Stimulated activated CD8-positive, alpha-beta memory T cell treated with anti-CD3 and anti-CD28 coated beads, Interleukin-15, amount 100 ng/mL, for 48 hours (primary cell): ENCODE measurements at places on chromosomes 5 and 9.

DNA sequence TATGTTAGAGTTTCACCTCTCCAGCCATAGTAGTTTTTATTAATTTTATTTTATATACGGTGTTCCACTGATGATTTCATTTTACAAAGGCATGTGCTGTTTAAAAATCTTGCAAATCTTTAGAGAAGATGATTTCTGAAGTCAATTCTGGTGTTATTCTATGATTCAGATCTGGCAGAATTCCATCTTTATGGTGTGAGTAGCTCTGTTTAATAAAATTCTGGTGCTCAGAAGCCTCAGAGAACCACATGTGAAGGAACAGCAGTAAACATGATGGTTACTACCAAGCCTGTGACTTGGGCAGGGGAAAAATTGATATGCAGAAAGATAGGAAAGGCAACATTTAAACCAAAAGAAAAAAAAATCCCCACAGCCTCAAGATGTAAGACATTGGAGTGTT, 299.7 kb downstream of the NPR3 start:
- DNase-seq = no peak

GRCh38 chr9:89919171-89919681, 314.4 kb downstream of the GADD45G start:
- peak; percentile 30 for DNase-seq

GRCh38 chr5:74517700-74518099, 122.8 kb downstream of the ENC1 start:
- no peak for DNase-seq

- DNase-seq = no peak
Measured at GRCh38 chr9:80931163-80931562, 758.2 kb downstream of the TLE1 start.
